ENCODE measurements at places on chromosomes 4 and X.

- no peak for DNase-seq
Observed at GRCh38 chrX:120446498-120446897, 22.6 kb downstream of the LAMP2 start.

DNA sequence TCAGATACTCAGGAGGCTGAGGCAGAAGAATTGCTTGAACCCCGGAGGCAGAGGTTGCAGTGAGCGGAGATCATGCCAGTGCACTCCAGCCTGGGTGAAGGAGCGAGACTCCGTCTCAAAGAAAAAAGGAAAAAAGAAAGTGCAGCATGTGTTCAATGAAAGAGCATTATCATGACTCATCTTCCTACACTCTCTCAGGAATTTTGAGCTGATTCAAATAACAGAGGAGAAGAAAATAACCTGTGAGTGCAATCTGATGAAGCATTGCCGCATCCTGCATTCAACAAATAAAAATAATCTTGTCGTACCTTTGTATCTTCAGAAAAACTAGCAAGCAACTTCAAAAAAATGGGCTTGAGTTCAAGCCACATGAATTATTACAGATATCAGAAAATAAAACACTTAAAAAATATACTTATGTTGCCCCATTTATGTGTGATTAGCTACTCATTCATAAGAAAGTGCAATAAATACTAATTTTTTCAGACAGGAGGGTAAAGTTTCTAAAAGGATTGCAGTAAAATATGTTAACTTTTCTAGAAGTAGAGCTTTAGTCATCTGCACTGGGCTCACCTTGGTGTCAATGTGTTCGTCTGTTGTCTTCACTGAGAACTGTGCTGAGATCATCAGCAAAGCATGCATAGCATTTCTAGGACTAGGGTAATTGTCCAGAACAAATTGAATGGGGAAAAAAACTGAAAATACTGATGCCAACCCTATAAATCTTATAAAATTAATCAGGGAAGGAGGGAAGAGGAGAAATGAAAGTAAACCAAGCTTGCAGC is 90.4 kb upstream of the VCX3B start:
- no peak for DNase-seq

- no peak for DNase-seq
Observed at GRCh38 chr4:57740625-57741190, 630.5 kb upstream of the IGFBP7 start.

GRCh38 chr4:112550728-112551127 is 34.7 kb upstream of the NEUROG2 start:
- DNase-seq: no peak

- no peak for DNase-seq
Observed at GRCh38 chrX:67607466-67607865, 63.6 kb downstream of the AR start.

DNA sequence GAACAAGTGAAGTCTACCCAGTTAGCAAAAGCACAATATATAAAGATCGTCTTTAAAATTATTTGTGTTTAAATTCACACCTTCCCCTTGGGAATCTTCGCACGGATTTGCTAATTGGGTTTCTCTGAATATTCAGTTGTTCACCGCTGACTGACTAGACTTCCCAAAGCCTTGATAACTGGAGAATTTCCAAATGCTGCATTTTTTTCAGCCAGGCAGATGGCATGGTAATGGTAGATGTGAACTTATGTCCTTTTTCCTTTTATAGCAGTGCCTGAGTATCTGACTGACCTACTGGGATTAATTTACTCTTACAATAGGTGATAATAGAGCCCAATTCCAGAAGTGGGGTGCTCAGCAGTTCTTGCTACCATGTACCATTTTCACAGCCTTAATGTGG is 548.1 kb downstream of the PACRGL start:
- DNase-seq: no peak

DNA sequence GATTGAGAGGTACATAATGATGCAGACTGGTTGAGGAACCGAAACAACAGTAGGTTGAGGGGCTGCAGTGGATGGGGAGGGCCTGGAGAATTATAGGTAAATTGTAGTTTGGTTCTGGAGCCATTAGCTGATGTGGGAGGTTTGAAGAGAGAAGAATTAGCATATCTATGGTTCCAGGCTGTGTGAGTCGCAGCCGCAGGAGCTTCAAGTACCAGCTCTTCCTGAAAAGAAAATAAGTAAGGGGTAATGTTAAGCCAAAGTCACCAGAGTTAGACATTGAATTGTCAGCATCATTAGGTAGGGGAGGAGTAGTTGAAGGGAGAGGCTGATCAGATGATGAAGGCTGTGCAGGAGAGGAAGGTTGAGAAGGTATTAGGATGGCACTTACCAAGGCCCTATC is 29.5 kb downstream of the PF4 start:
- no peak for DNase-seq

DNA sequence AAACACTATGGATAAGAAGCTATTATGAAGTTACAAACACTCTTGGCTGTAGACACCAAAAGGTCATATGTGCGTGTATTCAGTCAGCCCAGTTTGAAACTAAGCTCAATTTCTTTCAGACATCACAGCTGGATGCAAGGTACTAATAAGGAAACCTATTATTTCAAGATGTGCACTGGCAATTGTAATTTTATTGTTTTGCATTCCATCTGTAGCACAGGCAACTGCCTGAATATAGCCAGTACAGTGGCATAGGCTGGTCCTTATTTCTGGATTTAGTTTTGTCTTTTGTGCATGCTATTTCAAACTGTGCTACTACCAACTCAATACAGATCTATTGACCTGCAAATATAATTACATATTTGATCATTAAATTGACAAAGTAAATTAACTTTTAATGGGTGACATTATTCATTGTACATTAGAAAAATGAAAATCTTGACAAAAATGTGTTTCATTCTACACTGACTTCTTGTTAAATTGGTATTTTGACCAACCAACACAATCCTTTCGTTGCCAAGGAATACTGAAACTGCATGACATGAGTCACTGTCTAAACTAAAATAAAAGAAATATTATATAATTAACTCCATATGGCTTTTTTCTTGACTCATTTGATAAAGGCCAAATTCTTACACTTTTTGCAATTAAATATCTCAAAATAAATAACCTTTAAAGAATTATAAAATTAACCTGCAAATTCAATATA is 594.3 kb upstream of the ADGRL3 start:
- no peak for DNase-seq

GRCh38 chr4:10761903-10762302 is 77.3 kb upstream of the CLNK start:
- DNase-seq: no peak

Measured in NB4 (cell line).